Cortex of kidney (tissue), 1 donor: ENCODE measurements at places on chromosomes 1 and 21.

GRCh38 chr1:173341307-173341706, 134.2 kb upstream of the TNFSF4 start:
- DNase-seq = no peak

DNA sequence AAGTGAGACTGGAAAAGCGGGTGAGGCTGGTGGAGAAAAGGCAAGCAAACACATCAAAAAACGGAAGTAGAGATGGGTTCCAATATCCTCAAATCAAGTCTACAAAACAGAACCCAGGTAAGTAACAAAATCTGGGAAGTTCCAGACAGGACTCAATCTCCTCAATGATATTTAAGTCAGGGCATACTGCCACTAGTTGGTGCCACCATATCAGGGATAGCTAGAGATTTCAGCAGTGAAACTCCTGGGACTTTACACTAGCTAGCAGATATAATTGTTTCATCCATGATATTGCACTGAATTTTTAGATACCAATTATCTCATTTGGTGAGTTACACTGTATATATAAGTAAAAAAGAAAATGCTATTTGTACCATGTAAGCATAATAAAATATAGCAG, 52.0 kb downstream of the EYA3 start:
- DNase-seq = no peak

GRCh38 chr1:7638078-7638477, 133.0 kb upstream of the VAMP3 start:
- DNase-seq = no peak

DNA sequence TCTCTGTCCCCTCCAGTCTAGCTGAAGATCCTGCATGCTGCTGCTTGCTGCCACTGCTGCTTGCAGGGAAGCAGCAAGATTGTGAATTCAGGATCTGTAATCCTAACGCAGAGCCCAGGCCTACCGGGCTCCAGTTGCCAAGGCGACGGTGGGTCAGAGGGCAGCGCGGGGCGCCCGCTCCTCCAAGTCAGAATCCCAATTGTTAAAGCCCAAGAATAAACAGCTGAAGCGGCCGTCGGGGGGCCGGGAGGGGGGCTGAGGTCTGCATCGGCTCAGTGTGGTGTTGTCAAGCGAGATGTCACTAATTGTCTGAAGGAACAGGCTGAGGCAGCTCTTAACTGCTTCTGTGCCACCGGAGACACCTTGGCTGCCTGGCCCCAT, 36.8 kb downstream of the AHDC1 start:
- no peak for DNase-seq

GRCh38 chr1:114623364-114623763, 41.9 kb upstream of the BCAS2 start:
- no peak for DNase-seq

DNA sequence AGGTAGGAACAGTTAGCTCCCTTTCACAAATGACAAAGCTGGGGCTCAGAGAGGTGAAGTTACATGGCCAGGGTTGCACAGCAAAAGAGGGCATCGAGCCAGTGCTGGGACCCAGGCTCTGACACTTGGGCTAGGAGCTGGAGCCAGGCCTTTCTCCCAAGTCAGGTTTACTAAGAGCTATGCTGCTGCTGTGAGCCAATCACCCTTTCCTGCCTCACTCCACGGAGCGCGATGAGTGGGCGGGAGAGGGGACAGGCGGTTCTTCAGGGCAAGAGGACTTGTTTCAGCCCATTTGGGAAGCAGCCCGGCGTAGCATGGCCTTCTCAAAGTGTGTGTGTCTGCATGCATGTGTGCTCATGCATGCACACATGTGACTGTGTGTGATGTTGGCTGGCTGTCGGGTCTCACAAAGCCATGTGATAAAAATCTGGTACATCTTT, 10.6 kb downstream of the ID3 start:
- DNase-seq = no peak

- no peak for DNase-seq
Measured at GRCh38 chr1:119742202-119742601, 26.5 kb downstream of the HMGCS2 start.

- no peak for DNase-seq
Measured at GRCh38 chr1:231694465-231695077, 68.0 kb downstream of the DISC1 start.

DNA sequence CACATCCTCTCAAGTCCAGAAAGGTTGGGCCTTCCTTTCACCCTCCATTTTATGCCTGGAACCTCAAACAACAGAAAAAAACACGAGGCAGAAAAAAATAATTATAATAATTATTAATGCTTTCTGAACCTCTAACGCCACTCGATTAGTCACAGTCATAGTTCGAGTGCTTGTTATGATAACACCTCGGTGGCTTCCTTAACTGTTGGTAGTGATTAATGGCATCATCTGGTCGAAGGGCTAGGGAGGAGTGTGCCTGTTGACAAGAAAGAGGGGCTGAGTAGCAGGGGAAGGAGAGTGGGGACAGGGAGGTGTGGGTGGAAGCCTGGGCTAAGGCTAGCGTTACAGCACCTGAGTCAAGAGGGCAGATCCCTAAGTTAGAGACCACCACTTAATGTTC, 21.3 kb upstream of the IL10 start:
- DNase-seq = no peak

DNA sequence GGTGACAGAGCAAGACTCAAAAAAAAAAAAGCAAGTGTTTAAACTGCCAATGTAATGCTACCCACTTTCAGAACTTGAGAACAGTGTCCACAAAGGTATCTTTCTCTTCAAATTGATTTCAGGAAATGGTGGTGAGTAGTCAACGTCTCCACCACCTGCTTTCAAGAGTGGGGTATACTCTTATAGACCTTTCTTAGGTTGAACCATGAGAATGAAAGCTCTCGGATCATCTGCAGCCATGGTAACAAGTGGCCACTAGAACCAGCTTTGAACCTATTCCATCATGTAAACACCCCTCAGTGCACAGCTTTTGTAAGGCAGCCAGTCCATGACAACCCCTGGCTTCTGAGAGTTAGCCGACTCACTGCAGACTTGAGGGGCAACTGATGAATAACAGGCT, 107.4 kb downstream of the NTPCR start:
- no peak for DNase-seq

DNA sequence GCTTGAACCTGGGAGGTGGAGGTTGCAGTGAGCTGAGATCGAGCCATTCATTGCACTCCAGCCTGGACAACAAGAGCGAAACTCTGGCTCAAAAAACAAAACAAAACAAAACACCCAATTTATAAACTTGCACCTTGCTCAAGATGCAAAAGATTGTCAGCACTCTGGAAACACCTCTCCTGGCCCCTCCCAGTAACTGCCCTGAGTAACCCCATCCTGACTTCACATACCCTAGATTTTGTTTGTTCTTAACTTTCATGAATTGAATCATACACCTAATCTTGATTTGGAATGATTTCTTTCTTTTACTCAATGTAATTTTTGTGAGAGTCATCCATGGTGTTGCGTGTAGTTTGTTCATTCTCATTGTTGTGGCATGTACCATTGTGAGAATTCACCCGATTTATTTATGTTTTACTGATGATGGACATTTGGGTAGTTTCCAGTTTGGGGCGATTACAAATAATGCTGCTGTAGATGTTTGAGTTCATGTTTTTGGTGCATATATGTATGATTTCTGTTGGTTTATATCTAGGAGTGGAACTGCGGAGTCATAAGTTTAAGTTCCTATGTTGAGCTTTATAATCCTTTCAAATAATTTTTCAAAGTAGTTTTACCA, 10.4 kb downstream of the NECAP2 start:
- no peak for DNase-seq

DNA sequence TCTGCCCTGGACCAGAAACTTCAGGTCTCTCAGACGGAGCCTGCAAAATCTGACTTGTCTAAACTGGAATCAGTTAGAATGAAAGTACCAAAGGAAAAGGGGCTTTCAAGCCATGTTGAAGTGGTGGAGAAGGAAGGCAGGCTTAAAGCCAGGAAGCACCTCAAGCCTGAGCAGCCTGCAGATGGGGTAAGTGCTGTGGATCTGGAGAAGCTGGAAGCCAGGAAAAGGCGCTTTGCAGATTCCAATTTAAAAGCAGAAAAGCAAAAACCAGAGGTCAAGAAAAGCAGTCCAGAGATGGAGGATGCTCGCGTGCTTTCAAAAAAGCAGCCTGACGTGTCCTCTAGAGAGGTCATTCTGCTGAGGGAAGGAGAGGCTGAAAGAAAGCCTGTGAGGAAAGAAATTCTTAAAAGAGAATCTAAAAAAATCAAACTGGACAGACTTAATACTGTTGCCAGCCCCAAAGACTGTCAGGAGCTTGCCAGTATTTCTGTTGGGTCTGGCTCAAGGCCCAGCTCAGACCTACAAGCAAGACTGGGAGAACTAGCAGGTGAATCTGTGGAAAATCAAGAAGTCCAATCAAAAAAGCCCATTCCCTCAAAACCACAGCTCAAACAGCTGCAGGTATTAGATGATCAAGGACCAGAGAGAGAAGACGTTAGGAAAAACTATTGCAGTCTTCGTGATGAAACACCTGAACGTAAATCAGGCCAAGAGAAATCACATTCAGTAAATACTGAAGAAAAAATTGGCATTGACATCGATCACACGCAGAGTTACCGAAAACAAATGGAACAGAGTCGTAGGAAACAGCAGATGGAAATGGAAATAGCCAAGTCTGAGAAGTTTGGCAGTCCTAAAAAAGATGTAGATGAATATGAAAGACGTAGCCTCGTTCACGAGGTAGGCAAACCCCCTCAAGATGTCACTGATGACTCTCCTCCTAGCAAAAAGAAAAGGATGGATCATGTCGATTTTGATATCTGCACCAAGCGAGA, 46.6 kb downstream of the ZBTB17 start:
- DNase-seq = no peak

DNA sequence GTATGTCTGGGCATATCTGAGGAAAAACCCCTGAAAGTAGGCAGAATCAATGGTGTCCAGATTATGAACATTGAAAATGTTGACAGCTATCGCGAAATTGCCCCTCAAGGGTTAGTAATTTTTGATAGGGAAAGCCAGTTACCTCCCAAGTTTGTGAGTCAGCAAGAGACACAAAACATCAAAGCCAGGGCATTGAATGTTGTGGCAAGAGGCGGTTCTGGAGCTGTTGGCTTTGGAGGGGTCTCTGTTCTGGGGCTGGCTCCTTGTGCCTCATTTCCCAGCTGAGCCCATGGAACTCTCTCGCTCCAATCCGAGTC, 10.6 kb upstream of the S100A11 start:
- no peak for DNase-seq

GRCh38 chr21:38054334-38054733, 138.1 kb upstream of the KCNJ6 start:
- no peak for DNase-seq

- no peak for DNase-seq
Measured at GRCh38 chr1:212236664-212237220, 48.5 kb upstream of the PPP2R5A start.

DNA sequence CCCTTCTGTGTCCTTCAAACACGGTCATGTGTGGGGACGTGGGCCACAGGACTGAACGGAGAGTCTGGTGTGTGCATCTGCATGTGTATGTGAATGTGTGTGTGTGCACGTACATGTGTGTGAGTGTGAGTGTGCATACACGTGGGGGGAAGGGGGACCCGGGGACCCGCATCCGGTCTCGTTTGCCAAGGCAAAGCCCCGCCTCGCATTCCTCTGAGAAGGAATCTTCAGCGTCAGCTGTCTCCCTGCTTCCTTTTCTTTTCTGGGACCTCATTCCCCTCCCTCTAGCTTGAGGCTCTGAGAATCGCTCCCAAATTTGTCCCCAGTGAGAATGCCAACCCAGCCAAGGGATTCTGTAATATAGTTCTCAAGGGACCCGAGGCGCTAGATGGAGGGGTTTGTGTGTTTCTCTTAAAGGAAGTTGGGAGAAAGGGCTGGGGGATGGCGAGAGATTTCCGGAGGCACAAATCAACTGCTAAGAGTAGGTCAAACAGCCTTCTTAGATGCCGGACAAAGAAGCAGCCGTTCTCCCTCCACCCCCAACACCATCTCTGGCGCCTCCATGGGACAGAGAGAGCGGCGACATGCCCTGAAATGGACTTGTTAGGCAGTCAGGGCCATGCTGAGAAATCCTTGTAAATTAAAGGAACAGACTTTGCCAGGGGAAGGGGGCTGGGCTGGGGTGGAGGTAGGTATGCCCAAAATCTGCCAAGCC, 6.6 kb downstream of the IFFO2 start:
- no peak for DNase-seq

GRCh38 chr1:56227886-56228285, 351.5 kb downstream of the PLPP3 start:
- no peak for DNase-seq

GRCh38 chr1:160768295-160768657, 27.7 kb upstream of the LY9 start:
- DNase-seq = no peak
